NCI-H2081 treated with DMSO at 0.1 percent for 48 hours (cell line): ENCODE measurements at places on chromosomes 4 and X.
A peak's percentile ranks its signal among the peaks of the same experiment; 100 is the strongest.

GRCh38 chr4:168487282-168488035 lies 7.2 kb upstream of the DDX60L start:
- DNase-seq: no peak

GRCh38 chr4:177093964-177094363 lies 215.7 kb upstream of the NEIL3 start:
- DNase-seq: no peak

- DNase-seq: no peak
These were observed 136.4 kb upstream of the PLAC1 start for GRCh38 chrX:134794692-134795091.

- no peak for DNase-seq
These were observed 129.6 kb downstream of the DCLK2 start for GRCh38 chr4:150207871-150208270.

- no peak for DNase-seq
These were observed at the start of gene ACOT9 for GRCh38 chrX:23742697-23743622. Gene ACOT9, minus strand, starts transcription at chrX:23743276. Its CDS starts 132 bp downstream, at chrX:23743144.

GRCh38 chrX:24235084-24235710 lies 78.7 kb downstream of the SUPT20HL2 start:
- DNase-seq: no peak

DNA sequence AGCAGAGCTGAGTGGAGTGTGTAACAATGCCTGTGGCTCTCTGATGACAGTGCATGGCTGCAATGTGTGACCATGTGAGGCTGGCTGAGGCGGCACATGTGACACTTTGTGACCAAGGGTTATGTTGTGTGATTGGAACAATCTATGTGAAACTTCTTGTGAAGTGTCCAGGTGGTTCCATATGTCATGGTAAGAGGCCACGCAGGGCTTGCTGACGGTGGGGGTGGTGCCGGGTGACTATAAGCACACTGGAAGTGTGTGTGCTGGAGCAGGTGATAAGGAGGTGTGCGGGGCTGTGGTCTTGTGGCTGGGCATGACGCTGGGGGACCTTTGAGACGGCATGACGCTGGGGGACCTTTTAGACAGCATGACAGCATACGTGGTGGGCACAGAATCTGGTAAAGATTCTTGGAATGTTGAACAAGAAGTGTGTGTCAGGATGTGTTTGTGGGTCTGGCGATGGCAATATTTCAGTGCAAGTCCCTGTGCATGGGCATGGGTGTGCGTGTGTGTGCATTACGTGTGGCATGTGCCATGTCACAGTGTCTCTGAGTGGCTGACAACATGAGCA lies 7.4 kb upstream of the HDAC6 start:
- no peak for DNase-seq

DNA sequence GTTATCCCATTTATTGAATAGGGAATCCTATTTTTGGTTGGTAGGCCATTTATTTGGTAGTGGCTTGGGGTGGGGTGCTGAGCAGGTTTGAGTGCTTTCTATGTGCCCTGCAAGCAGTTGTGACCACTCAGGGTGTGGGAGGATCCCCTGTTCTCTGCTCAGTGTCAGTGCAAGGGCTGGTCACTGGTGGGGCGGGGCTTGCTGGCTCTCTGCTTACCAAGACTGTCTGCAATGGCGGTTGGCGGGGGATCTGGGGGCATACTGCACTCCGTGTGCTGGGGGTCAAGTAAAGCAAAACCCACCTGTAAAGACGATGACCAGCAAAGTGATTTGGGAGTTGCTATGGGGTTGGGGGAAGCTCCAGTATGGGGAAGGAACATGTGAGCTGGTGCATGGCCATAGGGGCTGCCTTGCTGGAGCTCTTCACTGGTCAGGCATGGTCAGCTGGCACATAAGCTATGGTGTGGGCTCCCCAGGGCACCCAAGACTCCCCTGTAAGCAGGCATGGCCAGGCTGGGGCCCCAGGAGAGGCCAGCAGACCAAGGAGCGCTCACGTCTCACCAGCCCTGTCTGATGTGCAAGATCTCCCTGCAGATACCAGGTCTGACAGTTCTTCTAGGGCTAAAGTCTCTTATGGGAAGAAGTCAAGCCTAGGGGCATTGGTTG lies 83.0 kb upstream of the GRXCR1 start:
- no peak for DNase-seq

DNA sequence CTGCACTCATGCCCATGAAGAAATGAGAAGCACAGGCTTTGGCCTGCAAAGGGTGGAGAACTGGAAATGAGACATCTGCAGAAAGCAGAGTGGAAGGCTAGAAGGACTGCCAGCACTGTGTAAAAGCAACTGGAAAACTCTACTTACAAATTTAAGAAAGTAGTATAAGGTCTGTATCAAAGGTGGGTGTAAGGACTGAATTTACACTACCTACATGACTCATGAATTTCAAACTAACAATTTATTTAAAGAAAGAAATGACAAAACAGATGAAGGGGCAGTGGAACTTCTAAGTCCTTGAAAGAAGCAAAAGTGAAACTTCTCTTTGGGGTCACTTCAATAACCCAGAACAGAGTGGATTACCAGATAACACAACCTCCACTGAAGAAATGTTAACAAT lies 71.2 kb downstream of the SLC10A7 start:
- no peak for DNase-seq

- DNase-seq: no peak
These were observed 5.1 kb downstream of the MXD4 start for GRCh38 chr4:2256781-2257191.

DNA sequence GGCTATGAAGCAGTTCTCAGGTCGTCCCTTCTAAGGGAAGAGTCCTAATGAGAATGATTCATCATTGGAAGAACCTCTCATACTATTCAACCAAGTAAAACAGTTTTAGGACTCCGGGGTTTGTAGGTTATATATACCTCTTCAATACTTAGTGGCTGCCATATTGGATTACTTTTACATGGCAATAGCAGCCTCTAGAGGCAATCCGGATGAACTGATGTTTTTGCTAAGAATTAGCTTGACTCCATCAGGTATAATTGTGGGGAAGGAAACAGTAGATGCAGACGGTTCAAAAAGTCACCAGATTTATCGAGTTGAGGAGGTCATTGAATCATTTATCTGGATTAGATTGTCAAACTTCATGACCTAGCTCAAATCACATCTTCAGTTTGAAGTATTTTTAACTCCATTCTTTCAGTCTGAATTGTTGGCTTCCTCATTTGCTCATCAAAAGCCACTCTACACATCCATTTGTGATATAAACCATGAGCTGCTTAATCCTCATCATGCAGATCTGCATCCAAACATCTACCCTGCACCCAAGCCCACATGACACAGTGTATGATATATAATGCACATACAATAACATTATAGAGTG lies 28.4 kb downstream of the GUCY1B1 start:
- DNase-seq: peak; percentile 16

GRCh38 chr4:121829511-121829910 lies 5.8 kb upstream of the CCNA2 start:
- DNase-seq: no peak

GRCh38 chr4:48340965-48341775 lies at the start of gene SLAIN2:
Gene SLAIN2, plus strand, starts transcription at chr4:48341529. Its CDS starts 211 bp downstream, at chr4:48341740.
- DNase-seq: peak; percentile 85

GRCh38 chrX:9286234-9286633 lies 178.6 kb upstream of the TBL1X start:
- no peak for DNase-seq

GRCh38 chr4:179695175-179695574 lies 2252.9 kb upstream of the AGA start:
- no peak for DNase-seq

DNA sequence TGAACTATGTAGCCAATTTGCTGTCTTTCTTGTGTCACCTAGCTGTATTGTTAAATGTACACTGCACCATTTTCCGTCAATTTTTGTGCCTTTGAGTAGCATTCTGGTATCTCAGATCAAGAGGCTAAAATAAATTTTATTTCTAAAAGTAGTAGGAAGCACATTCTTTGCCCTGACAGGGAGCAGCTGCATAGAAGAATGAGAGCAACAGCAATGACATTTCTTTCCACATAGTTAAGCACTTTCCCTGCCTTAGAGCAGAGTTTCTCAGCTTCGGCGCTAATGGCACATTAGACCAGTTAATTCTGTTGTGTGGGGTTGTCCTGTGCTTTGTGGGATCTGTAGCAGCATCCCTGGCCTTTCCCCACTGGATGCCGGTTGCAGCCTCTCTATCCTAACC lies 173.9 kb downstream of the CHIC2 start:
- DNase-seq: no peak
